ENCODE measurements at places on chromosomes 5 and 9. TPM values are rescaled to one million over a fixed set of nuclear protein-coding genes. Genes with fewer than 3 reads are reported as not detected.
A peak's percentile ranks its signal among the peaks of the same experiment; 100 is the strongest.

DNA sequence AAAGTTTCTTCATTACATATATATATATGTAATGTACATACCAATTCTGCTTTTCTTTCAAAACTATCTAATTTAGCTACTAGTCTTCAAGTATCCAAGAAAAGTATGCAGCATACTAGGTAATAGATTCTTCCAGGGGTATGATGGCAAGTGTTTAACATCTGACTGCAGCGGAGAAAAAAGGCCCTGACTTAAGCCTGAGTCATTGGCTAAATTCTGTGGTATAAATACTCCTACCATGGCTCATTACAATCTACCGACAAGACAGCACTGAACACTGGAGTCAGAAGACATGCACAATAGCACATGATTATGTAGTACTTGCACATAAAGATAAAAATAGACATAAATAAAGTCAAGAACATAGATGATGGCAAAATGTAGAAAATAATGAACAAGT, 439.9 kb downstream of the BRINP1 start:
- DNase-seq = no peak

DNA sequence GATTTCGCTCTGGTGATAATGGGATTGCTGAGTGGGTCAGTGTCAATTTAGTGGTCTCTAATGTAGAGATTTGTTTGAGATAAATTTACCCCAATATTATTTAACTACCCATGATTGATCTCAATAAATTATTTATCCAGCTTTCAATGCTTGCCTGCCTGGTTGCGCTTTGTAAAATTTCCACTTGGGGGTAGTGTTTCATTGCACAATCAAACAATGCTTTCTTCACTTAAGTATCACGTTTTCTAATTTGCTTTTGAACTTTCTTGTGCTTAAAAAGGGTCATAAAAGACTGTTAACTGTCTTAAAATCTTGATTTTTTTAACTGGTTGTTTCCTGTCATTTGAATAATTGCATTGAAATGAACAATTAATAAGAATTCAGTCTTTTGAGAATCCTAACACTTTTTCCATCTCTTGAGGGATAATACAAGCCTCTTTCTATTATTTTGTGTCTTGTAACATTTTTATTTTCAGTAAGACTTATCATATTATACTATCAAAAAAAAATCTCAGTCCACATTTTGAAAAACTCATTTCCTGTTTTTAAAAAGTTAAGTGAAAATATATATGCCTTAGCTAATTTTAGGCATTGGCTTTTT, 18.7 kb downstream of the HSD17B4 start:
- DNase-seq = no peak

- no peak for DNase-seq
These were observed 79.8 kb downstream of the HSD17B3 start for GRCh38 chr9:96222132-96222531.

Gene LCN15
- total RNA-seq = not detected

DNA sequence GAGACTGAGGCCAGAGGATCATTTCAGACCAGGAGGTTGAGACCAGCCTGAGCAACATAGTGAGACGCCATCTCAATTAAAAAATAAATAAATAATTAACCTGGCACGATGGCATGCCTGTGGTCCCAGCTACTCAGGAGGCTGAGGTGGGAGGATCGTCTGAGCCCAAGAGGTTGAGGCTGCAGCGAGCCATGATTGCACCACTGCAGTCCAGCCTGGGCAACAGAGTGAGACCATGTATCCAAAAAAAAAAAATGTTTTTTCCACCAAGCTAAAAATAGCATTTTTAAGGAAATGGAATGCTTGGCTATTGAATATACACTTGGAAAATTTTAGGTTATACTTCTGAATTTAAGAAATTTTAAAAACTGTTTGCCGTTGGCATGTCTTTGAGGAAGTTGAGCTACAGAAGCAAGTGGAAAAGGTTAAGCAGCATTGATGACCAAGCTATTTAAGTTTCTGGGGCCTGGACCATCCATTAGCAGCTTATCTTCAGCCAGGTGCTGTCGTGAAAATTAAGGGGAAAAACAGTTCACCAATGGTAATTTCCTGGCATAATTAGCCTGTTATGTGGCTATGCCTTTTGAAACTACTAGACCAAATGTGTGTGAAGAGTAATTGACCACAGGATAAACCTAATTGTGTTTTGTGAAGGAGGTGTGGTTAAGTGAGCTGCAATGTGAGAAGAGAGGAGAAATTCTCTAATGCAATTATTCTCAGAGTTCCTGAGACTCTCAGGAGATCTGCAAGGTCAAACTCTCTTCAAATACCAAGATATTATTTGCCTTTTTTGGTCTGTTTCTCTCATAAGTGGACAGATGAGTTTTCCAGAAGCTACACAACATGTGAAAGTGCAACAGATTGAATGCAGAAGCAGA, 21.0 kb downstream of the F2R start:
- DNase-seq = no peak

Gene IL13
- total RNA-seq = not detected

DNA sequence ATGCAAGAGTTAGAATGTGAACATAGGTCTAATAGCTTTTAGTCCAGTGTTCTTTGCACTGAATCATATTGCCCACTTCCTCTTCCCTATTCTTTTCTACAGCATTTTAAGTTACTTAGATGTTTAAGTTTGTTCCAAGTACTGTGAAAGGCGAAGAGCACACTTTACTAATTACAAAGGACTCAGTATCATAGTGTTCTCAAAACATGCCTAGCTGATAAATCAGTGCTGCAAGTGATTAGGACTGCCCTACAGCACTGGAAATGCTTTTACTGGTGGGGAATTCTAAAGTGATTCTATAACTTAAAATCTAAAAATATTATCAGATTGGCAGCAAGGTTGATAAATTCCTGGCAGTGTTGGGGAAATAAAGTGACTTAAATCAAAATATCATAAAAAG, 177.9 kb upstream of the KCNN2 start:
- DNase-seq = no peak

Gene TAF11L8
- total RNA-seq = not detected

GRCh38 chr5:157004893-157005551, 42.0 kb upstream of the TIMD4 start:
- no peak for DNase-seq

Gene TMEM8B
- total RNA-seq = 3.7 TPM

Gene ZNF658
- 5.2 TPM for total RNA-seq

DNA sequence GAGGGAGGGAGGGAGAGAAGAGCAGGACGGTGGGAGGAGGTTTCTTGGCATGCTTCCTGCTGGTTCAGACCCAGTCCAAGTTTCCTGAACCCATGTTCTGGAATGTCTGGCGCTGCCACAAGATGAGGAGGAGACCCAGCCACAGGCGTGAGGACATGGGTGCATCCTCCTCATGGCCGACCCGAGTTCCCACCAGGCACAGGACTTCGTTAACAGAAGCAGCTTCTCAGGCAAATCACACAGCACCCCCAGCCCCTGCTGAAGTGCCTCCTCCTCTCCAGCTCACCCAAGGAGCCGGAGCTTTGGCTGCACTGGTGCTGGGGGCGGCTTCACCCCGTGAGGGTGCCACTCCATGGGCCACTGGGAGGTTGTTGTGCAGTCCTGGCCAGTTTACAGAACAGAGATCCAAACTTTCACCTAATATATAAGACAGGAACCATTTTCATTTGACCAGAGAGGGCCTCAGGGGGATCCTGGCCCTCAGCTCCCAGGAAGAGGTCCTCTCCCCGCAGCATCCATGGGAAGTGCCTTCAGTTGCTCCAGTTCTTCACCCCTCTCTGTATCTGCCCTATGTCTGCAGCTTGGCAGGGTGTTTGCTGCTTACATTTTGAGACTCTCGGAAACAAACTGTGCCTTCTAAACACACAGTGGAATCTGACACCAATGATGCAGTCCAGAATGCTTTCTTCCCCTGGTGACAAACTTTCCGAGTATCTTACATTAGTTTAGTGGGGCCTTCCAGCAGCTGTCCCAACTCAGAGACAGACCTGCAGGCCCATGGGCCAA, 10.2 kb upstream of the NKD2 start:
- DNase-seq = peak; percentile 21

Gene CSNK1A1
- total RNA-seq = 292 TPM

- DNase-seq = no peak
These were observed 102.2 kb downstream of the MAP1B start for GRCh38 chr5:72209147-72210115.

Gene RAI14
- total RNA-seq = 19.9 TPM

DNA sequence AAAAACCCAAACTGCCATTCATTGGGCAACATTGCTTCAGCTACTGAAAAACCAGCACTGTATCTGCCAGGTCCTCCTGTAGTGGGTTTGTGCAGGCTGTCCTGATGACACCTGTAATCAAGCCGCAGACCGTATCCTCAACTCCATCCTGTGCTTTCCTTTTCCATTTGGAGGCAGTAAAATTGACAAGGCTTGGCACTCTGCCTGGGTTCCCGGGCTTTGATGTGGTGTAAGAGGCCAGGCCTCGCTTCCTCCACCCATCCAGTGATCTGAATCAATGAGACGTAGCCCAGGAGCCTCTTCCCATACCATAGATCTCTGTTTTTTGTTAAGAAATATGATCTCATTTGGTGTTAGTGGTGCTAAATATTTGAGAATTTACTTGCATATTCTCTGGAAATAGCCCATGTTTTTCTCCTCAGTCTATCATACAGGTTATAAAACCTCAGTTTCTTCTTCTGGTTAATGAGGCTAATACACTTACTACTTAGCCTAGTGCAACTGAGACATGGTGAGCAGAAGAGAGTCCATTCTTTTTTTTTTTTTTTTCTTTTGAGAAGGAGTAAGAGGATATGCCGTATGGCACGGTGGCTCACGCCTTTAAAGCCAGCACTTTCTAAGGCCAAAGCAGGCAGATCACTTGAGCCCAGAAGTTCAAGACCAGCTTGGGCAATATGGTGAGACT, 34.8 kb downstream of the LSM11 start:
- DNase-seq = no peak

Gene CEL
- 0.28 TPM for total RNA-seq

GRCh38 chr5:127550652-127551409, 33.4 kb downstream of the PRRC1 start:
- DNase-seq = no peak

- DNase-seq = no peak
These were observed 100.7 kb downstream of the MTX3 start for GRCh38 chr5:79890119-79890929.

DNA sequence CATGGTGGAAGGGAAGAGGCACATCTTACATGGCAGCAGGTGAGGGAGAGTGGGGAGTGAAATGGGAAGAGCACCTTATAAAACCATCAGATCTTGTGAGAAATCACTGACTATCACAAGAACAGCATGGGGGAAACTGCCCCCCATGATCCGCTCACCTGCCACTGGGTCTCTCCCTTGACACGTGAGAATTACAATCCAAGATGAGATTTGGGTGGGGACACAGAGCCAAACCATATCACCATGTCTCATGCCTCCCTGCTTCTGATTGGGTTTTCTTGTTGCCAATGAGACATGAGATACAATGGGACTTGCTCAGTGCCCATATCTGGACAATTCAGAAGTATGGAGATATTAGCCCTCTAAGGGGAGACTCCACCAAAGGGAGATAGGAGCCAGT, 97.4 kb downstream of the TARS1 start:
- DNase-seq = no peak

Data from omental fat pad (tissue), 4 donors.